ENCODE measurements at places on chromosomes 16 and 17. TPM values are rescaled to one million over a fixed set of nuclear protein-coding genes. Genes with fewer than 3 reads are reported as not detected.

DNA sequence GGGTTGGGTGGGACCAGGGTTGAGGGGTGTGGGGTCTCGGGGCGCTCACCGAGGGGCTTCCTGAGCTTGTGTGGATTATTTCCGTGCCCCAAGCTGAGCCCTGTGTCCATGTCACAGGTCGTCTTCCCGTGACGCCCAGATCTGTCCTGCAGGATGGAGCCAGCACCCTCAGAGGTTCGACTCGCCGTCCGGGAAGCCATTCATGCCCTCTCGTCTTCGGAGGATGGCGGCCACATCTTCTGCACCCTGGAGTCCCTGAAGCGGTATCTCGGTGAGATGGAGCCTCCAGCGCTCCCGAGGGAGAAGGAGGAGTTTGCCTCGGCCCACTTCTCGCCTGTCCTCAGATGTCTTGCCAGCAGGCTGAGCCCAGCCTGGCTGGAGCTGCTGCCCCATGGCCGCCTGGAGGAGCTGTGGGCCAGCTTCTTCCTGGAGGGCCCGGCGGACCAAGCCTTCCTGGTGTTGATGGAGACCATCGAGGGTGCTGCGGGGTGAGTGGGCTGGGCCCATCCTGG, 1.0 kb downstream of the TELO2 start:
- DNase-seq, result no peak

The RAB34 gene
- 14.1 TPM for total RNA-seq

The OTOA gene
- total RNA-seq, result not detected

The CRYBA1 gene
- total RNA-seq, result not detected

GRCh38 chr17:29958947-29959657, 17.7 kb downstream of the EFCAB5 start:
- DNase-seq, result no peak

DNA sequence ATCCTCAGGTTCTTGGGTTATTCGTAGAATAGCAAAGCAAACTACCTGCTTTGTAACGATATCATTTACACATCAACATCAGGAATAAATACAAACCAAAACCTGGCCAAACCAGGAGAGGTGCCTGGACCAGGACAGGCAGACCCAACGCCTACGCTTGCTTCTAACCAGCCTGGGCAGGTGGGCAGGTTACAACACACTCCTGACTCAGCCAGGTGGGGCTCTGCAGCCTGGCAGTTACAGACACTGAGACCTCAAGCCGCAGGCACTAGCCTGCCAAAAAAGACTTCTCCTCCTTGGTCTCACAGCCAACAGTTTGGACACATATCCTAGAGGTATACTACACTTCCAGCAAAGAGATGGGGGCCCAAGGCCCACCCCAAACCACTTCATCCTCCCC, 14.0 kb downstream of the ANKRD11 start:
- DNase-seq, result no peak

The CCL7 gene
- not detected for total RNA-seq

DNA sequence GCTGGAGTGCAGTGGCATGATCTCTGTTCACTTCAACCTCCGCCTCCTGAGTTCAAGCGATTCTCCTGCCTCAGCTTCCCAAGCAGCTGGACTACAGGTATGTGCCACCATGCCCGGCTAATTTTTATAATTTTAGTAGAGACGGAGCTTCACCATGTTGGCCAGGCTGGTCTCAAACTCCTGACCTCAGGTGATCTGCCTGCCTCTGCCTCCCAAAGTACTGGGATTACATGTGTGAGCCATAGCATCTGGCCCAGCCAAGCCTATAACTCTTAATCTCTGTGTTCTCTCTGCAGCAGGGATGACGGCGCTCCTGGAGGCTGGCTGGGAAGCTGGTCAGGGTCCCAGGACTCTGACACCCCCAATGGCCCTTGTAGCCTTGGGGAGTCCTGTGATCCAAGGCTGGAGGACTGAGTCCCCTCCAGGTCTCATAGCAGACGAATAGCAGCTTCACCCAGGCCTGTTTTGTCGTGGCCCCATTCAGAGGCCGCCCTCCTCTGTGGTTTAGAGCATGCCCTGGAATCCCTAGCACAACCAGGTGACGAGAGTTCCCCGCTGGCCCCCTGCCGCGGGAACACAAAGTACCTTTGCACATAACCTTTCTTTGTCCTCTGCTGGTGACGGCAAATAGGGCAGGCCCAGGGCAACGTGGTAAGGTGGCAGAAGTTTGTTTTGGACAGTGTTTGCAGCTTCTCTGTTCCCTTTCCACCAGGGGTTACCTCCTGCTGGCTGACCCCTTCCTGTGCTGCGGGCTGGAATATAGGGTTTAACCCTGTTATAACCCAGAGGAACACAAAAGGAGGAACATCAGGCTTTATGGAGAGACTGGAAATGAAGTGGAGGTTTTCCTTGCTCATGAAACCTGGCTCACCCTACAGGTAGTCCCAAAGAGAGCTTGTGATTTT, 43.0 kb upstream of the TOB1 start:
- DNase-seq, result peak; percentile 29

- DNase-seq, result no peak
These were observed 6.9 kb downstream of the DOK4 start for GRCh38 chr16:57479205-57479975.

GRCh38 chr17:3535253-3535995, 22.2 kb downstream of the TRPV3 start:
- peak; percentile 21 for DNase-seq

The TBC1D3 gene
- not detected for total RNA-seq

DNA sequence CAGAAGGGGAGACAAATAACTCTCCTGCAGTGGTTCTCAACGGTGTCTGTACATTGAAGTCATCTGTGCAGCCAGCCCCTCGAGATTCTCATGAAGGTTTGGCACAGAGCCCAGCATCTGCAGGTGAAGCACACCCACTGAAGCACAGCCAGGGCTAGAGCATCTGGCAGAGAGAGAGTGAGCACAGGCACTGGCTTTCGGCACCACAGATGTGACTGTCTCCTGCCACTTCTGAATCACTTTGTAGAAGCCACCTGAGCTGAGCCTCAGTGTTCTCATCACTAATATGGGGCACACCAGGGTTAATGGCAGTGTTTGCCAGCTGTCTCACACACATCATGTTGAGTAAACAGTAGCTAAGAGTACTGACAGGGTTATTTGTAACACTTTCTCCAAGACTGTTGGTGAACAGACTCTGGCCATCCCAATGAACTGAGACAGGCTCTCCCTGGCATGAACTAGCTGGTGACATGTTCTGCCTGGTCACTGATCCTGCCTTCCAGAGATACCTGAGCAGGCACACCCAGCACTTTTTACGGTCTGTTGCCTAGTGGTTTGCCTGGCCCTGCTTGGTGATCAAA, 10.9 kb downstream of the HSPB9 start:
- DNase-seq, result no peak

The CDYL2 gene
- 15.6 TPM for total RNA-seq

The KRT33B gene
- not detected for total RNA-seq

DNA sequence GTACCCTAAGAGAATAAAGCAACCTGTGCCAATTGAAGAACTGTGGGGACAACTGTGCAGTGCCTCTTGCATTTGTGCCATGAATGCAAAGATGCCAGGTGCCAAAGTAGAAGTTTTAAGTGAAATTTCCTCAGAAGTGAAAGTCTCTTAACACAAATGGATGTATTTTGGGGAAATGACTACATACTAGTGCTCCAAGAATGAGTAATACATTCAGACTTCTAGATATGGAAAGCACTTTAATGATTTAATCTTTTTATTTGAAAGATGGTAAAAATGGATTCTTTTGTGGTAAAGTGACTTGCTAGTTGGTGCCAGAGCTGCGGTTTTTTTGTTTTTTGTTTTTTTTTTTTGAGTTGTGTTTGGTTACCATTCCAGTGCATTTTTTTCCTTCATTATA, 15.0 kb downstream of the UTP18 start:
- no peak for DNase-seq

The ACSM2A gene
- total RNA-seq, result 0.14 TPM

DNA sequence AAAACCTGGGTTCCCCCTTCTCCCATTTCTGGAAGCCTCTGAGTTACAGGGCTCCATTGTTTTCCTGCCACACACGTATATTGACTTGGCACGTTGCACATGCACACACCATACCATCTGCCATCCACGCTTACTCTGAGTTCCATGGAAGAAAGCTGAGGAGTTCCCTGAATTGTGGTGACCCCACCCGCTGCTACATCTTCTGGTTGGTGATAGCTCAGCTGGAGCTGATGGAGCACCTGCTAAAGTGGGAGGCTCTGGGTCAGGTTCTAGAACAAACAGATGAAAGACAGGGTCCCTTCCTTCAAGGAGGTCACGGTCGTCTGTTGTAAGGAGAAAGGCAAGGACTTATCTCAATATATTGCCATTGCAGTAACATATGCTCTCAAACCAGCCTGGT, 41.1 kb downstream of the TMEM11 start:
- no peak for DNase-seq

DNA sequence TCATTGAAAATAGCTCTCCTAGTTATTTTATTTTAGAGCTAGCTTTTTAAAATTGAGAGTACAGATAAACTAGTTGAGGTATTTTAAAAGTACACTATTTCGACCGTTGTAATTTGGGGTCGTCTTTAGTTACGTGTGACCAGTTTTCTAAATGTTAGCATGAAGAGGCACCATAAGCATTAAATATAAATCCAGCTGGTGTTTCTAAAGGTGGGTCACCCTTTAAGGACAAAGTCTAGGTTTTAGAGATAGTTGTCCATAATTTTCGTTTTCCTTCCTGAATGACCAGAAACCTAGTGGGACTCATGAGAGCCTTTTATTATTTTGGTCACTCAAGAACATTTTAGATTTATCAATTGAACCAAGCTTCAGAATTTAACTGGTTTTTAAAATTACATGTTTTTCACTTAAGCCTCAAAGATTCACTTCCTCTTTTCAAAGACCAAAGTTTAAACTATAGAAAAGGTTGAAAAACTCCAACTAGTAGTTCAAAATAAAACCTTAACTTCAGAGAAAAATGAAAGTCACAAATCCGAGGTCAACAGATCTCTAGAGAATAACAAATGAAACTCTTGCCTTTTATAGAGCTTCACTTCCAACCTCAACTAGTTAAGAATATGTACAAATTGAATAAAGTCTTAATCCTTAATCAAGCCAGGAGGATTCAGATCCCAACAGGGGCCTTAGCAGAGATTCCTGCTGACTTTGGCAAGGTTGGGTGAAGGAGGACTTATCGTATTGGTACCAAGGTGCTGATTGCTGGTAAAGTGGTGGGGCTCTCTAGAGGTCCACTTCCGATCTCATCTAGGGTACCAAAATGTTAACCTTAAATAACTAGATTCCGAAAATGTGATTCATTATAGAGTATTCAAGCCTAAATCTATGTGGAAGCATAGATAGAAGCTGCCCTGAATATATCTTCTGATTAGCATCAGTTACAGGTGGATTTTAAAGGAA, 32.5 kb downstream of the PHKB start:
- no peak for DNase-seq

DNA sequence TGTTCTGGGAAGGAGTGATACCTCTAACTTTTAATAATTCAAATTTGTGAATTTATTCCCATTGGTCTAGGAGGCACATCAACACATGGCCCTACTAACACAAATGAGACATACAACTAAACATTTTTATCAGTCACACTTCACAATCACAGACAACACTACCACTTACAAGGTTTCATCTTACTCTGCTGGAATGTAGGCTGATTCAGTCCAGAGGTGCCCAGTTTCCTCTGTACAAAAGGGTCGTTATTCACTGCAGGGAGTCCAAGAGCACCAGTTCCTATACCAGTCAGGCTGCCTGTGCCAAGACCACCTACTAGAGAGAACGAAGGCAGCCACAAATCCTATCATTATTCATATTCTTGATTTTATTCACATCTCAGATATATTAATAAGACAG, 41.4 kb downstream of the SETD6 start:
- no peak for DNase-seq

The OTOP3 gene
- not detected for total RNA-seq

DNA sequence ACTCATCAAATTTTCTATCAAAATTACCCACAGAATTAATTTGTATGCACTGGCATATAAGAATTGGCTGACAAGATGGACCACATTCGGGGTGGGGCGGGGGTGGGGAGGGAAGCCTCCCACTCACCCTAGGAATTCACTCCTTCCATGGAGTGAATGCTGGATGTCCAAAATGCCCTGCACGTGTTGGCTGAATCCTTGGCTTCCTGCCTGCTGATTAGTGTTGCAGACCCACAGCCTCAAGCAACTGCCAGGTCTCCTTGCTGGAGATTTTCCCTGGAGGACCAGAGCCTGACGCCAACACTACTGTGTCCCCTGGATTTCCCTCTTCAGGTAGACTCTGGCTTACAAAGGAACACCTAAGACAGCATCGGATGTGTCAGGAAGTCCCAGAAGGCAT, 575.7 kb upstream of the CDH11 start:
- no peak for DNase-seq

GRCh38 chr17:37180376-37180775, 195.4 kb upstream of the C17orf78 start:
- DNase-seq, result no peak

DNA sequence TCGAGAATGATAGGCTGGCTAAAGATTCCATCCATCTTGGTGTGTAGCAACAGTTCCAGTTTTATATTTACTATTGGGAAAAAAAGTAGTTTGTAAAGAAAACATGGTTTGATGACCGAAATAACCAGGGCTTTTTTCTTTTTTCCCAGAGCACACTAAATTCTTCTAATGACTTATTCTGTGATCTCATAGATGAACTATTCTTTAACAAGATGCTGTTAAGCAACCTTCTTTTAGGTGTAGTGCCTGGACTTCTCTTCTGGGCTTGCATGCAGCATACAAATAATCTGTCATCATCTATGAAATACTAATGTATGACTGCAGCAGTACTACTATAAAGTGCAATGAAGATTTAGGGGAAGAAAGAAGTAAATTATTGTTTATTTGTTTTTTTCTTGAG, 11.0 kb upstream of the CAPNS2 start:
- no peak for DNase-seq

The SLFN12 gene
- 0.81 TPM for total RNA-seq

The NUP93 gene
- 181 TPM for total RNA-seq

- DNase-seq, result no peak
These were observed 38.1 kb upstream of the KPNB1 start for GRCh38 chr17:47611372-47612350.

The ABCC3 gene
- 0.63 TPM for total RNA-seq

- no peak for DNase-seq
These were observed 95.4 kb downstream of the UTP18 start for GRCh38 chr17:51355441-51356410.

DNA sequence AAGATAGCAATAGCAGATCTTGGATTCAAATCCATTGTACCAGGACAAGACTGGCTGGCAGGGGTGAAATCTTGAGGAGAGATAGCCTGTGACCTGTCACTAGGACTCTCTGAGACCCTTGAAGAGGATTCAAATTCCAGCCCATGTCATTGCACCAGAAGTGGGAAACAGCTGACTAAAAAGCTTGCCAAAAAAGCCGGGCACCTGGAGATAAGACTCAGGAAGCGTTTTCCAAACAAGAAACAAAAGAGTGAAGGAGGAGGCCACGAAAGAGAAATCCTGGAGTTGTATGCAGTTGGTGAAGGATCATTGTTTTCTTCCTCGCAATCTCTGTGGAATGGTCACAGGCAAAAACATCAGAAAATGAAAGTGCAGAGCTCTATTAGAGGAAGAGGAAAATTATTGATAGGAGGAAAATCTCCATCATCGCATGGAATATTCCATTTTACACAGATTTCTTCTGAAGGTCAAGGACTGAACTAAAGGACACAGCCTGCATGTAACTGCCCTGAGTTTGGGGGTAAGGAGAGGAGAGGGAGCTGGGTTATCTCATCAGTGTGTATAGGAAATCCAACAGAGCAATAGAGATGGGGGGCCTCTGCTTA, 9.0 kb upstream of the WSB1 start:
- DNase-seq, result no peak

The SKAP1 gene
- 28.7 TPM for total RNA-seq

Data from activated T-cell treated with anti-CD3 and anti-CD28 coated beads, Interleukin-2, amount 50 U/mL, for 4 hours (primary cell).